ENCODE measurements at places on chromosomes 4 and X.

GRCh38 chr4:174358829-174359228 lies 75.1 kb downstream of the CEP44 start:
- no peak for DNase-seq

GRCh38 chrX:117771384-117771783 lies 345.2 kb downstream of the KLHL13 start:
- DNase-seq, result no peak

DNA sequence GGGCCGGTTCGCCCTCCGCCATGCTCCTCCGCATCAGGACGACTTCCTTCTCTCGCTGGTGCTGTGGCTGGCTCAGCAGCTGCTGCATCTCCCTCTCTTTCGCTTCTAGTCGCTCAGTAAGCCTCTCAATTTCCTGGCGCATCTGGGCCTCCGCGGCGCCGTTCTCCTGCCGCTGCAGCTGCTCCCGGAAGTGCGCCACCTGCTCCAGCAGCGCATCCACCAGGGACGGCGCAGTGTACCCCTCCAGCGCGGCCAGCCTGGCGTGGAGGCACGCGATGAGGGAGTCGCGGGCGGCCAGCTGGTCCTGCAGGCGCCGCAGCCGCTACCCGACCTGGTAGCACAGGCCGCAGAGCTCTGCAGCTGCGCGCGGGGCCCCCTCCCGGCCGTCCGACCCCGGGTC lies 97.4 kb upstream of the MED14 start:
- DNase-seq, result no peak

DNA sequence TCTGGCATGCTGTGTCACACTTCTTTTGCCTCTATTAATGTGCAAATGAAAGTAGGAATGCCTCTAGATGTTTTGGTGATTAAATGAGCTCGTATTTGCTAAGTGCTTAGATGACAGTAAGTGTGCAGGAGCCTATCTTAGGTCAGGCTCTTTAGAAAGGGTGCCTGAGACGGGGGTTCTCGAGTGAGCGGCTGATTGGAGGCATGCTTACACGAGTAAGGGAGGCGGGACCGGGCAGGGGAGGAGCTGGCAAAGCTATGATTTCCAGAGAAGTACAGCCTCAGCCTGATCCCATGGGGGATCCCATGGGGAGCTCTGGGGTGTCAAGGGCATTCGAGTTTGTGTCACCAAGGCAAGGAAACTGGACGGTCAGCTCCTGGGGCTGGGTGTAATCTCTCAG lies 44.8 kb downstream of the CLDN34 start:
- no peak for DNase-seq

GRCh38 chr4:157700898-157701694 lies 471.7 kb downstream of the GASK1B start:
- DNase-seq, result no peak

- no peak for DNase-seq
Measured at GRCh38 chr4:28482580-28483270, 1622.1 kb downstream of the STIM2 start.

GRCh38 chrX:17500145-17500579 lies 125.2 kb downstream of the NHS start:
- no peak for DNase-seq

- DNase-seq, result no peak
Measured at GRCh38 chrX:68672581-68673318, 25.3 kb downstream of the STARD8 start.

- peak; percentile 12 for DNase-seq
Measured at GRCh38 chr4:77385124-77385969, 220.3 kb upstream of the CXCL13 start.

- DNase-seq, result no peak
Measured at GRCh38 chr4:189941005-189941450, 356 bp downstream of the FRG1 start.

DNA sequence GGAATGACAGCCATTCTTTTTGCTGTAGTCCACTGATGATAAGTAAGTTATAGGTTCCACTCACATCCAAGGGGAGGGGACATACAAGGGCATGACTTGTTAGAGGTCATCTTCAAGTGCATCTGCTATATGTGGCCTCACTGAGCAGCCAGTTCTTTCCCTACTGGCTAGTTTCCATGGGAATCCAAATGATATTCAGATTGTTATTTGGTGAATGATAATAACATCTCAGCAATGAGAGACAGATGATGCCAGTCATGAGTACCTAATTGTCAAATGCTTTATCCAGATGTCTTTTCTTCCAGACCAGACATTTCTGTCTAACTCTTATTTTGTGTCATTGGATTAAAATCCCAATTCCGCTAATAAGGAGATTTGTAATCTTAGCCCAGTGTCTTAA lies 460.4 kb upstream of the BOD1L1 start:
- DNase-seq, result no peak

GRCh38 chr4:75213480-75213879 lies 280.6 kb downstream of the PARM1 start:
- DNase-seq, result no peak

- no peak for DNase-seq
Measured at GRCh38 chr4:77092975-77093374, 17.2 kb upstream of the CCNI start.

GRCh38 chrX:8204943-8205342 lies 33.9 kb upstream of the VCX2 start:
- DNase-seq, result no peak

DNA sequence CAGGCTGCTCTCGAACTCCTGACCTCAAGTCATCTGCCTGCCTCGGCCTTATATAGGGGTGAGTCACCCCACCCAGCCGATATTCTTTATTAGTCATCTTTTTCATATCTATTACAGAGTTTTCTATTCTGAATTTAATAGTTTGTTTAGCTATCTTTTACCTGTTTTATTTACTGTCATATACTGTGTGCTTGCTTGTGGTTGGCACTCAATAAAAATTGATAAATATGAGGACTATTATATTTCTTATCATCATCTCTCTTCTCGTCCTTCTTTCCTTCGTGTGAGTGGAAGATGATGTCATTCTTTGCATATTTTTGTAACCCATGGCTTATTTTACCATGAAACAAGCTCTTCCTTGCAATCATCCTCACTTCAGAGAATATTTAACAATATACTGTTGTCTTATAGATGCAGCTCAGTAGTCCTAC lies 265.5 kb downstream of the ARHGAP24 start:
- no peak for DNase-seq

- no peak for DNase-seq
Measured at GRCh38 chrX:153353416-153353815, 19.5 kb downstream of the ZNF275 start.

- no peak for DNase-seq
Measured at GRCh38 chrX:41529221-41529620, 82.1 kb downstream of the NYX start.

DNA sequence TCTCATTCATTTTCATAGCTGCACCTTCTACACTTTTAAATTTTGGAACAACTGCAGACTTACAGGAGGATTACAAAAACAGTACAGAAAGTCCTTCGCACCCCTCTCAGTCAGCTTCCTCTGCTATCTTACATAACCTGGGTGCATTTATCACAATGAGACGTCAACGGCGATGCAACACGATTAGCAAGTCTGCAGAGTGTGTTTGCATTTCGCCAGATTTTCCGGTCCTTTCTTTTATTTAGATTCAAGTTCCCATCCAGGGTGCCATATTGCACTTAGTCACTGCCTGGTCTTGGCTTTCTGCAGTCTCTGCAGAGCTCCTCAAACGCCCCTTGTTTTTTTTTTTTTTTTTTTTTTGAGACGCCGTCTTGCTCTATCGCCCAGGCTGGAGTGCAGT lies 85.9 kb downstream of the ASMT start:
- DNase-seq, result no peak

- DNase-seq, result no peak
Measured at GRCh38 chr4:171621646-171622045, 191.6 kb upstream of the GALNTL6 start.

DNA sequence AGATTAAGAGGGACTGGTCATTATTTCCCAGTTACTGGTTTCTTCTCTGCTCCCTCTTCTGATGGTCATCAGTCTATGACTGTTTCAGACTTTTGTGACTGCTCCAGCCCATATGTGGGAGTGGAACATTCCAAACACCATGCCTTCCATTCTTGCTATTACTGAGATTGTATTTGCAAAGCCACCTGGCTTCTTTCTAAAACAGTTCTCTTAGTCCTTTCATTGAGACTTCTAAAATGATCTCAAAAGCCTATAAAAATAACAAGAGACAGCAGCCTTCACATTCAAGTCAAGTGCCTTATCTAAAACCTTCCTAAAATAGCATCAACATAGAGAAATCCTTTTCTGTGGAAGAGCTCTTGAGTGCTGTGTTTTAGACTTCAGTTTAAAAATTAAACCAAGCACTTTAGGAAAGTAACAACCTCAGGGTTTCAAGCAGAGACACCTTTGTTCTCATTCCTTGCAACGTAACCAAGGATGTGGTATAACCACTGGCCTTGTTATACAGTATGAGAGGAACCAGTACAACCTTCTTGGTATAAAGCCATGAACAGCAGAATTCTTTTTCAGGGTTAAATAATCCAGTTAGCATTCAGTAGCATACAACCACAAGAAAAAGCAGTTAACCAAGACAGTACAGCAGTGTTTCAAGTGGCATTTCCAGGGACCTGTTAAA lies 97.1 kb downstream of the NFKB1 start:
- no peak for DNase-seq

- DNase-seq, result no peak
Measured at GRCh38 chr4:174318829-174319764, 35.4 kb downstream of the CEP44 start.

- DNase-seq, result no peak
Measured at GRCh38 chr4:159867673-159868072, 764.8 kb downstream of the RAPGEF2 start.

DNA sequence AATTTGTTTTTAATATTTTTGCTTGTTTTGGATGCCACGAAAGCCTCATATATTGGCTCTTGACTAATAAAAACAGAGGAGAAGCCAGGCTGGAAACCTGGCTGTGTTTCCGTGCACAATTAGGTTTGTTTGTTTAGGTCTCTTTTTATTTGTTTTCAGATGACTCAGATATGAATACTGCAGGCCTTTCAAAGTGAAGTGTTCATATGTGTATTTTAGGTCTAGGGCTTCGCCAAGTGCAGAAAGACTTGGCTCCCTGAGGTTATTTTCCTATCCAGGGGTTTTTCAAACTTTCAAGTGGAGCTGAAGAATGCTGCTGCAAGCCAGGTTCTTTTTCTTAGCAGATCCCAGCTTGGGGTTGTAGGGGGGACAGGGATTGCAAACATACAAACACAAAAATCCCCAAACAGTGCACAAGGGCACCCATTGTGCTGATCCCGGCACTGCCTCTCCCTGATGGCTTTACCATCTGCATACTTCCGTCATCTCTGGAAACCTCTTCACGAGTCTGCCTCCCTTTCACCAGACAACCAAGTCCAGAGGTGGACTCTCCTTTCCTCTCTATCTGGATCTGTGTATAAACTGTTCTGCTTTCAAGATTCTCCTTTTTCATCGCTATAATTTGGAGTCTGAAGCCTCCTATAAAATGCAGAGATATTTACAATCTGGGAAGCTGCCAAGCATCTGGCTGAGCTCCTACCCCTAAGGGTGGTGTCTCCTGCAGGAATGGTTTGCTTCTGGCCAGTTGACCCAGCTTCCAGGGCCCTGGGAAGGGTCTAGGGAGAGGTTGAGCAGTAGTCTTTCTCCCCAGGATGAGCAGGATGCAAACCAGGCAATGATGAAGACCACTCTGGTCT lies 108.6 kb downstream of the SMIM20 start:
- DNase-seq, result no peak

Measured in stimulated activated CD4-positive, alpha-beta T cell treated with anti-CD3 and anti-CD28 coated beads, TNF-alpha, amount 100 ng/mL, for 4 hours (primary cell).